CD4-positive, alpha-beta T cell treated with Interleukin-2 at 100 ng/mL for 4 hours (primary cell): ENCODE measurements at places on chromosomes 6 and 20.

GRCh38 chr6:42142118-42142835, at the start of gene C6orf132:
Gene C6orf132, minus strand, starts transcription at chr6:42142620. Its CDS starts 176 bp downstream, at chr6:42142444.
- DNase-seq = no peak

DNA sequence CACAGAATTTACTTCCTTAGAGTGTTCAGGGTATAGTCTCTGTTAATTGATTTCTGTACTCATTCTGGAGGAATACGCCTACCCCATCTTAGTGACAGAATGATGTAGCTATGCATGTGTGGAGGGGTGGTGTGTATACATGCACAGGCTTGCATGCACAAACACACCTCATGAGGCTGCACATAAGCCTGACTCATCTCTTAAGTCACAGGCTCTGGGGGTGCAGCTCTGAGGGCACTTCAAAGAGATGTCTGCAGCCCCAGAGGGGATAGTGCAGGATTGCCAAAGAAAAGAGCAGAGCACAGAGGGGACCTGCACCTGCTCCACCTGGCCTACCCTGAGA, 24.6 kb downstream of the TBX18 start:
- no peak for DNase-seq

DNA sequence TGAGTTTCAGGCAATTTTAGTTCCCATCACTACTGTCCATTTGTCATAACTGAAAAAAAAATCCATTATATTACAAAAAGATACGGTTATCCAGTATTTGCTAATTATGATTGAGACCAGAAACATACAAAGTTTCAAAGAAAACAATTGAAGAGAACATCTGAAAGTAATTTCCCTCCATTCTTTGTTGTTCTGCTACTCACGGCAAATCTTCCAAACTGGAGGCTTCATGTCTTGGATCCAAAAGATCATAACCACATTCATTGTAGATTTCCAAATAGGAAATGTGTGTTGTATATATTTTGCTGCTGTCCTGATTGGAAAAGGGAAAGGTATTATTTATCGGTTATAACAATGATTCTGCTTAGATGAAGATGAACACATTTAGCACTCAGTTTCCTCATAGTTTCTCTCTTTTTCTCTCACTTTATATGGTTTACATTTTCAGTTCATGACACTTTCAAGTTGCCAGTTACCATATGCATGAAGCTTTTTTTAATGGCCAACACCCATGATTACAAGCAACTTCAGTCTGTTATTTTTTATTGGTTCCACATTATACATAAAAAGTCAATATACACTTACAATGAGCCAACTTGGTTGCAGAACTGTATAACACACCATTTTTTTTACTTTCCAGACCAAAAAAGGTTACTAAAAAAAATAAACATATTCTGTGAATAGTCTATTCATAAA, 90.4 kb downstream of the KIF6 start:
- no peak for DNase-seq

- no peak for DNase-seq
Measured at GRCh38 chr6:92700411-92700810, 718.9 kb downstream of the EPHA7 start.

- no peak for DNase-seq
Measured at GRCh38 chr6:107466062-107466461, 6.7 kb upstream of the PDSS2 start.

DNA sequence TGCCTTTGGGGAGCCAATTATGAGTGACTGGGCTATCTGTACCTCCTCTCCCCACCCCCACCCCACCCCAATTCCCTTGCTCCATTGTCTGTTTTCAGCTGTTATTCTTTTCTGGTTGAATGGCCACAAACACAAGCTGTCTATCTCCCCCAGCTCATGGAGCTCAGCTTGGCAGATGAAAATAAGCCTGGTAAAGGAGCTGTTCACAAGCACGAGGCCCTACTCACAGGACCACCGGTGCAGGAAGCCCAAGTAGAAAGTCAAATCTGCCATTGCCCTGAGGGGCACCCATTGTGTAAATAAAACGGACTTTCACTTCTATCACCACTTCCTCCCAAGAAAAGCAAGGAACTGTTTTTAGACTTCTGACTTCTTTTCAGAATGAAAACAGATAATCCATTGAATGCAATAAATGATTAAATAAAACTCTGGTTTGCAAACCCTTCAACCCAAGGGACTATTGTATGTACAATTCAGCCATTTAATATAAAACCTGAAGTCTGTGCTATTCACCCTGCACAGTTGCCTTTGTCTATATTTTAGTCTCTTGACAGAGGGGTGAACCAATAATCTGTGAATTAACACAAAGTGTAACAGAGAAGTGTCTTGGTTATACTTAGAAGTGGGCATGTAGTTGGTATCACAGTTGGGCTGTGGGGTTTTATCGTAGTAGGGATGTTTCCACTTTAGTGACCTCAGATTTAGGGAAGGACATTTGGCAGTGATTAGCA, 27.7 kb downstream of the RIPOR2 start:
- no peak for DNase-seq

DNA sequence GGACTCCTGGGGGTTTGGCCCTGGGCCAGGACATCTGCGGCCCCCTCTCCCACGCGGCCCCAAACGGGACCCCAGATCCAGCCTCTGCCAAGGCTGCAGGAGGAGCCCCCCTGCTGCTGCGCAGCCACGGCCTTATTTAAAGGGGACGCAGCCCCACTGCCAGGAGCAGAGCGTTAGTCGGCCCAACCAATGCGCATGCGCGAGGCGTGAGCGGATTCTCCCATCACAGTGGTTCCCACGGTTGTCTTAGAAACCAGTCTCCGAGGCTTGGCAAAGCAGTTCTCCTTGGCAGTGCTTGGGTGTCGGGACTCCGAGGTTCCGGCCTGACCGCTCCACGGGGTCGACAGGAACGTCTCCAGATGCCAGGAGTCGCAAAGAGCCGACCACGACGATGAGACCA, 288.3 kb upstream of the ZNF337 start:
- peak; percentile 44 for DNase-seq
